ENCODE measurements at places on chromosomes 4 and X.

DNA sequence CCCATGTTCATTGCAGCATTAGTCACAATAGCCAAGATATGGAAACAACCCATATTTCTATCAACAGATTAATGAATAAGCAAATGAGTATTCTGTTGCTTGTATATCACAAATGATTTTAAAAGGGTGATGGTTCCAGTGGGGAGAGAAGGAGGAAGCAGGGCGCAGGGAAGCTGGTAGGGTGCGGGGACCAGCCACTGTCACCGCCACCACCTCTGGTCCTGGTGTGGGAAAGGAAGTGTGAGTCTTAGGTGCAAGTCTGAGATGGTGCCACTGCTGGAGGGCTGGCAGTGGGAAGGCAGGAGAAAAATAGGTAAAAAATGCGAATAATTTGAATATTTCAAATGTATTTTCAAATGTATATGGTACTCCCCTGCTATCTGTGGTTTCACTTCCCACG lies 286.8 kb upstream of the DDX53 start:
- DNase-seq = no peak

DNA sequence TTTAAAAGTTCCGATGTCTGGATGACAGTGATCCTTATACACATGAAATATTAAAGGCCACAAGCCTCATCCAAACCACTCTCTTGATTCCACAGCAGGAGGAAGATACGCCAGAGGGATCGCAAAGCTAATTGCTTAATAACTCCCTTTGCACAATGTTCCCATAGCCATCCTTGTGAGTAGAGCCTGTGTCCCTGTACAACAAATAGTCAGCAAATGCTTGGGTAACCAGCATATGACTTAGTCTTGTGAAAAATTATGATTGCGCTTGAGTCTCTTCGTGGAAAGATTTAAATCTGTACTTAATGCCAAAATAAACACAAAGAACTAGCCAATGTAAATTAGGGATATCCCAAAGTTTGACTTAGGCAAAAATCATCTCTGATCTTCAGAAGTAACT lies 31.5 kb downstream of the SLC9A7 start:
- DNase-seq = no peak

DNA sequence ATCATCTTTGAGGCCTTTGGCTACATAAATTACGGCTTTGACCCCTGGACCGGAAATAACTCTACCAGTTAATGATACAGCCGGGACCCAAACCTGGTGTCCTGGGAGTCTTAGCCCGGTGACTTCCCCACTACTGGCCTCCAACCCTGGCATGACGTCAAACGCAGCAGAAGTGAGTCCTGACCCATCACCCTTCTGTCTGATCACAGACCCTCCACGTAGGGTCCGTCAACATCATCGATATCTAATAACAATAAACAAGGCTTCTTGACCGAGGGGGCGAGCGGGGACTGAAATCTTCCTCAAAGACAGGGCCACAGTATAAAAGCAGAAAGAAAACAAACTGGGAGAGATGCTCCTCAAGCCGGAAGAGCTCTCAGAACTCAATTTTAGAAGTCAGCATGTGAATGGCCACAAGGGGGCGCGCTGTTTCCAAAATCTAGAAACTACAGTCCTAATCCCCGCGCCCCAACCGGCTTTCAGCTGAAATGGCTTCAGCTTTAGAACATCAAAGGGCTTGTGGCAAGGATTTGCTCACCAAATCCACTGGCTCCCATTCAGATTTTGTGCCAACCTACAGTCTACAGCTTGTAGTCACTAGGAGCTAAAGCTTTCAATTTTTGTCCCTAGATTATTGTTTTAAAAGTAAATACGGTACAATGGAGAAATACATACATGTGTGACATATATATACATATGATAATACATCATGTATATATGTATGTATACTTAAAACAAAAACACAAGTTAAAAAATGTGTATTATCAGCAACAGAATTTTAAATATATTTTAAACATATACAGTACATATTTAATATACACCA lies 46.4 kb upstream of the ENPP6 start:
- peak; percentile 92 for DNase-seq

DNA sequence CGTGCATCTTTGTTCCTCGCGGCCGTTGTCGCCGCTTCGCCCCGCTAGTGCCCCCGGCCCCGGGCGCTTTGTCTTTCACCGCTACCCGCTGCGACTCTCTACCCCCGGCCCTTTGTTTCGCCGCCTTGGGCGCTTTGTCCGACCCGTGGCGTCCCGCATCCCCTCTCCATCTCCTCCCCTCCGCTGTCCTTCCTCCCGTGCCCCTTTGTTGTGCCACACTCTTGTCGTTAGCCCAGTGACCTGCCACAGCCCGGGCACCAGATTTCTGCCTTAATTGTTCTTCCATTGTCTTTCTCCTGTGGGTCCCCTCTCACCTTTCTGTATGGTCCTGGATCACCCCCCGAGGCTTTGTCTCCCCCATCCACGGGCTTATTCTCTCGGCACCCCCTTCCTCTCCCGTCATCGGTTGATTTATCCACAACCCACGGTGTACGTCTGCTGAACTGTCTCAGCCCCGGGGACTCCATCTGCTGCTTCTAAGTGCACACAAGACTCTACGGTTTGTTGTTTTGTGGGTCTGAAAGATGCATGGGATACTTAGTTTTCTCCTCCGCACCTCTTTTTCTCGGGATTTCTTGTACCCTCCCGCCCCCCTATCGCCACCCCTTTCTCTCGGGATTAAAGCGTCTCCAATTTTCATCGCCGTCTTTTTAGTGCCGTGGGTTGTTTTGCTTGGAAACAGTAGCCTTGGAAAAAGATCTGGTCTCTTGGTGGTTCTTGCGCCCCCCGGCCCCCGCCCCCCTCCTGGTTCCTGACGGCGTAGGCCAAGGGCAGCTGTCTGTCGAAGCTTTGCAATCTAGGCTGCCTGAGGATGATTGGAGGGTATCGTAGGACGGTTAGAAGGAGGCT lies 783 bp downstream of the RBPJ start:
- DNase-seq = peak; percentile 19

DNA sequence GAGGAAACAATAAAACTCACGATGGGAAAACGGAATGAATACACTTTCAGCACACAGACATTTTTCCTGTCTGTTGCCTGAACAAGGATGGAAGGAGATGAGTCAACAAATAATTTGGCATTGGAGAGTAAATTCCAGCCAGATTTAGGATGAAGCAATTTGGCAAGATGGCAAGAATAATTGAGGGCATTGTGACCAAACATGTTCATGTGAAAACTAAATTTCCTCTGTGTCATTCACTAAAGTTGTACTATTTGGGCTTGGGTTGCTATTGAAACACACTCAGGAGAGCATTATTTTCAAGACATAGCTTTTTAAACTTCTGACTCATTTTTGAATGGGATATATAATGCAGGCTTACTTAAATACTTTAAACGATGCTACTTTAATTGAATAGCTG lies 1614.4 kb downstream of the PCDH19 start:
- no peak for DNase-seq

- no peak for DNase-seq
Measured at GRCh38 chr4:58732973-58733372, 1622.8 kb upstream of the IGFBP7 start.

DNA sequence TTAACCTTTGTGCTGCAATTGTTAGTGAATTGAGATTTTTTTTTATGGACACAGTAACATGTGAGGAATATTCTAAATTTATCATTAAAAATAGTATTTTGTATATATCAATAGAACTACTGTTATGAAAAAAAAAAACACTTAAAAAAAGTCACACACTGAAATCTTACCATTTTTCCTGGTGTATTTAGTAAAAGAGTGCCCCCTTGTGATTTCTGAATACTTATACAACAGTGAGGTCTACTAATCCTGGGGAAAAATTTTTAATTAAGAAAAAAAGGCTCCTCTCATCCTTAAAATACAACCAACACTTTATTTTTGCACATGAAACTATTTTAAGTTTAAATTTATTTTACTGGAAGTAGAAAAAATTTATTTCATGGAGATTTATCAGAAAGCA lies 56.4 kb upstream of the SPOCK3 start:
- peak; percentile 4 for DNase-seq

DNA sequence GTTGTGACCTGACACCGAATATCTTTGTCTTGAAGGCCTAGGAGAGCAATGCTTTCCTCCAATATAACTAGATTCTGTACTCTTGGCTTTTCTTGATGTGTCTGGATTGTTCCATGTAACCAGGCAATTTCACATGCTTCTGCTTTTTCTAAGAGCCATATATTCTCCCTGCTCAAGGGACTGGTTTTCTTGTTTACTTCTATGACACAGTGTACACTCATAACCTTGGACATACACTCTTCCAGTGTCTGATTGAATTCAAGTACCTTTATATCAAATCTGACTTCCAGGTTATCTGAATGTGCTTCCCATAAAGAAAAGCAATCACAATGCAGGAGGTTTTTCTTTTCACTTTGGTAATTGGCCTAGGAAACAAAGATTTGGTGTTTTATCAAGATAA lies 17.4 kb upstream of the EIF4E start:
- no peak for DNase-seq

GRCh38 chr4:4504783-4505182 lies 37.1 kb downstream of the STX18 start:
- no peak for DNase-seq

GRCh38 chr4:104524591-104524990 lies 29.9 kb upstream of the CXXC4 start:
- DNase-seq = peak; percentile 65

- no peak for DNase-seq
Measured at GRCh38 chrX:39508300-39508692, 589.5 kb downstream of the BCOR start.

- peak; percentile 49 for DNase-seq
Measured at GRCh38 chrX:46686003-46686645, 72.8 kb downstream of the SLC9A7 start.

- no peak for DNase-seq
Measured at GRCh38 chrX:154305541-154306205, 10.1 kb downstream of the TKTL1 start.

DNA sequence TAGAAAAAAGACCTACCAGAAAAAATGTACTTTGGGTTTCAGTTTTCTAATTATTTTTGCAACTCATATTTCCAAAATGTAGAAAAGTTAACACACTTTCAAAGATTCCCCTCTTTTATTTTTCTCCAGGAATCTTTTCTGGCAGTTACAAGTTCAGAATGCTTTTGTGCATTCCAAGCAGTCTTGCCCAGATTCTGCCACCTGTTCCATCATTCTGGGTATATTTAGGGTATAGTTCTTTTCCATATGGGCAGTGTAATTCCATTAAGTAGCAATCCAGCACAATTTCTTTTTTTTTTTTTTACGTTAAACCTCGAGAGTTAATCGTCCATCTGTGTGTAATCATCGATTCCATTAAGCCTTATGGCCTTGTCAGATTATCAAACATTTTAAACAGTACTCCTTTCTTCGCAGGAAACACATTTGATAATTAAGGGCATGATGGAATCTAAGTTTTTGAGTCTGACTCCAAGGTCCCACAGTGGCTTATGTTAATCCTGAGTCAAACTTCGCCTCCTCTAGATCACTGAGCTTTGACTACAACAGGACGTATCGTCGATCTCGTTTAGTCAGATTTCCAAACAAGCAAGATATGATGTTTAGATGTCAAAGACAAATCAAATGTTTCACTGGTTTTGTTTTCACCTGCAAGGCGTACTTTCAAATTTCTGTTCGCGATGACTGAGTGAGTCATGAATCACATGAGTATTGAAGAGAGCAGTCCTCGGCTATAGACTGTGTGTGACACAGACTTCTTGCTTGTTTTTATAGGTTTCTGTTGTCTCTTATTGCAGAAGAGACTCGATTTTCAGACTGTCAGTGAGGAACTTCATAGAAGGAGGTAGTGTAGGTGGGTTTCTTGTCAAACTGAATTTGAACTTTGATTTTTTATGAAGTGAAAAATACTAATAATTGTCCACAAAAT lies 118.9 kb upstream of the GK2 start:
- DNase-seq = no peak

DNA sequence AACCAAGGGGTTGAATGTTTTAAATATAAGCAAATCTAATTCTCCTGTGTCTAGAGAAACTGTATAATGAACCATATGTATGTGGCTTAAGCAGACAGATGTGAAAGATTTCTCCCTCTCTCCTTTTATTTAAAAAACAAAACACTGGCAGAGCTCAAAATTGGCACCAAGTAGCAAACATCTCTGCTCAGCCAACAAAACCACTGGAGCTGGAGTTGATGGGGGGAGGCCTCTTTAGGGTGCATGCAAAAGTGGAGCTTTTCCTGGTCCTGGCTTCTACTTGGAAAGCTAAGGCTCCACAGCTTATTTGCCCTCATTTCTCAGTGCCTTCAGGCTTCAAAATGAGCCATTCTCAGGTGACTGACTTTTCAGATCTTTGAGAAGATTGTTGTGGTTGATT lies 95.6 kb downstream of the REPS2 start:
- no peak for DNase-seq

- DNase-seq = no peak
Measured at GRCh38 chr4:2347190-2347589, 71.3 kb downstream of the ZFYVE28 start.

DNA sequence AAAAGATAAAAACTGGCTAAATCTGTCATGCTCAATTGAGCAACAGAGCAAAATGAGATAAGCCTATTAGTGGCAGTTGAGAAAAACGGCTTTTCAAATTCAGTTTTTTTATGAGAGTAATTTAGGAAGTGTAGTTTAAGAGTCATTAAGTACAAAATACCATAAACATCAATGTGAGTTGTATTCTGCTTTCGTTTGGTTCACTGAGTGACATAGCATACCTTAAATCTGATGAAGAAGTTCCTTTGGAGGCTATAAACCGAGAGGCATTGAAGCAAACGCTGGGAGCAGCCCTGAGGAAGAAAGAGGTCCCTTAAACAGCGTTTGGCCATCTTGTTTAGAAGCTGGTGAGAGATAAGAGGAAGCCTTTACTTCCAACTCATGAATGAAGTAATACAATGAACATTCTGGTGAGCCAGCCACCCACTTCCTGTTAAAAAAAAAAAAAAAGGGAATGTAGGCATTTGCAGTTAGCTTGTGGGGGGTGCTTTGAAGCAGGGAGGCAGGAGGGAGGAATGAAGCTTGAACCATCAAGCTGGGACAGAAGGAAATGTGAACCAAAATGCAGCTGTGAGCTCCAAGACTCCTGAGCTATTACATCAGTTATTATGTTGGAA lies 132.3 kb downstream of the ZNF330 start:
- DNase-seq = peak; percentile 92

DNA sequence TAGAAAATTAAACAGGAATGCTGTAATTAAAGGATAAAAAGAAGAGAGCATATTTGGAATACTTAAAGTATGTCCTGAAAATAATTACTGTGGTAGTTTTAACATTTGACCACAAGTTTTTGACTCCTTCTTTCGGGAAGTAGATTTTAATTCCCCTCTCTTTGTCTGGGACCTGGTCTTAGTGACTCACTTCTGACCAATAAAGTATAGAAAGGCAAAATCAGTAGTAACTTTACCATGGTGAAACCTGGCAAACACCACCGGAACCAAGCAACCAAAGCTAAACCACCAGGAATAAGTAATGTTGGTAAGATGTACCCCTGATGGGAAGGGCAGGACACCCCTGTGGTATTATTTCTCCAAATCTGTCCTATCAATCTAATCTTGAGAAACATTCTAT lies 314.8 kb downstream of the PDHA2 start:
- no peak for DNase-seq

GRCh38 chrX:115912372-115912897 lies 258.1 kb upstream of the AGTR2 start:
- peak; percentile 27 for DNase-seq

Data from kidney tubule cell (primary cell).